Caudate nucleus (tissue), 63 donors: ENCODE measurements at places on chromosomes 7 and 10.

GRCh38 chr10:60387531-60387930 lies 2.1 kb downstream of the ANK3 start:
- no peak for DNase-seq

- DNase-seq = no peak
Observed at GRCh38 chr7:125218076-125218475, 288.5 kb upstream of the POT1 start.

- no peak for DNase-seq
Observed at GRCh38 chr10:49364051-49364450, 31.8 kb downstream of the DRGX start.

- no peak for DNase-seq
Observed at GRCh38 chr10:49309691-49310411, 10.9 kb downstream of the C10orf71 start.

- no peak for DNase-seq
Observed at GRCh38 chr10:11810313-11810766, 12.8 kb upstream of the PROSER2 start.

DNA sequence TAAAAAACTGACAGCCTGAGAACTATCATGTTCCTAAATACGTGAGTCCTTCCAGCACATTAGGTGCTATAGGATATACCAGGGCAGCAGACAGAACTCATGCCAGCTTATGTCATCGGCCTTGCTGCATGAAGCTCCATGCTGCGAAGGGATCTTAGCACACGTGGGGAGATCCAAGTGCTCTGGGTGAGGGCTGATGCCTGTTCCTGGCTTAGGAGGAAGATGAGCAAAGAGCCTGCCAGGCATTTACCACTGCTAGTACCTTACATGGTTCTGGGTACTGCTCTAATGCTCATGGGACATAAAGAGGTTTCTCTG lies 43.2 kb downstream of the SVIL start:
- no peak for DNase-seq

DNA sequence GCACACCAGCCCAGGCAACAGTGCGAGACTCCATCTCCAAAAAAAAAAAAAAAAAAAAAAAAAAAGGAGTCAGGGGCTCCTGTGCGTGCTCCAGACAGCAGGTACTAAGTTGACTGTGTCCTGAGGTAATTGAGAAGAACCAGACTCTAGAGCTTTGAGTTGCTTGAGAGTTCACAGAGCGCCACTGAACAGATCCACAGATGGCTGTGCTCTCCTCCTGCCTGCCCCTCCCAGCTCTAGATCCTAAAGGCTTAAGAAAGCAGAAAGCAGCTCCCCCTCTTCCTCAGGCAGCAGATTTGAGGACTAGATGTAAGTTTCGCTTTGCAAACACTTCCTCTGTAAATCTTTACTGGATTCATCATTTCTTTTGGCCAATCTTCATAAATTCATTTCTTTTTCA lies 38.7 kb downstream of the SHH start:
- DNase-seq = no peak
